CD8-positive, alpha-beta memory T cell (primary cell): ENCODE measurements at places on chromosomes 1 and 21.

DNA sequence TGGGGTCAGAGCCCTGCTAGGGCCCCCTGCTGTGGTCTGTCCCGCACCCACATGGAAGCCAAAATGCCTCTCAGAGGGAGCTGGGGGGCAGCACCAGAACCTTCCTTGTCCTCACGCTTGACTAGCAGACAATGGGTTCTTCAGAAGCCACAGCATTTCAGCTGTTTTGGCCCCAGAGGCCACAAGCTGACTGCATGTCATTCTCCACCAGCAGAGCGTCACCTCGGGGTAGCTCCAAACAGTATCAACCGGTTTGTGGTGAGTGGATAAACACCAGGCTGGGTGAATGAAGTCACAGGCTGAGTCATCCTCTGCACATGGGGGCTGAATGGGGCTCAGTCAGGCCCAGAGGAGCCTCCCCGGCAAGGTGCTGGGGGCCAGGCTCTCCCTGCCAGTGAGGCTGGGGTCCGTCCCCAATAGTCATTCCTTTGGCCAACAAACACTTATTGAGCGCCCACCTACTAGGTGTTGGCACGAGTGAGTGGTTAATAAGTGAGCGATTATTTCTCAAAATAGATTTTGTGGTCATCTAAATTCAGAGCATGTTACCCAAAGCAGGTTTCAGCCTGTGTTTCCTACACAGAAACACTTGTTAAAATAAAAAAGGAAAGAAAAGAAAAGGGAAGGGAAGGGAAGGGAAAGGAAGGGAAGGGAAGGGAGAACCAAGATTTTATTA lies 9.1 kb downstream of the OLIG1 start:
- peak; percentile 71 for DNase-seq

GRCh38 chr1:180192172-180192571 lies 37.5 kb downstream of the QSOX1 start:
- no peak for DNase-seq

- peak; percentile 58 for DNase-seq
Measured at GRCh38 chr1:100896481-100896982, 642 bp downstream of the SLC30A7 start.

- no peak for DNase-seq
Measured at GRCh38 chr1:113219377-113219776, 146.4 kb downstream of the LRIG2 start.
